ENCODE measurements at places on chromosomes 6 and 20. TPM values are rescaled to one million over a fixed set of nuclear protein-coding genes. Genes with fewer than 3 reads are reported as not detected.

The ANKRD66 gene
- not detected for total RNA-seq

The GMPR gene
- total RNA-seq: 0.66 TPM

The MYBL2 gene
- total RNA-seq: 78.3 TPM

The TRERF1 gene
- 10.3 TPM for total RNA-seq

The C20orf144 gene
- 0.24 TPM for total RNA-seq

The ZC2HC1B gene
- total RNA-seq: not detected

The EDN1 gene
- not detected for total RNA-seq

The ADGB gene
- total RNA-seq: 0.35 TPM

The OPN5 gene
- not detected for total RNA-seq

All from CD8-positive, alpha-beta memory T cell (primary cell).